Stimulated activated CD8-positive, alpha-beta memory T cell treated with anti-CD3 and anti-CD28 coated beads, Interleukin-2, amount 100 ng/mL, for 1 hour (primary cell): ENCODE measurements at places on chromosomes 1 and 21.

DNA sequence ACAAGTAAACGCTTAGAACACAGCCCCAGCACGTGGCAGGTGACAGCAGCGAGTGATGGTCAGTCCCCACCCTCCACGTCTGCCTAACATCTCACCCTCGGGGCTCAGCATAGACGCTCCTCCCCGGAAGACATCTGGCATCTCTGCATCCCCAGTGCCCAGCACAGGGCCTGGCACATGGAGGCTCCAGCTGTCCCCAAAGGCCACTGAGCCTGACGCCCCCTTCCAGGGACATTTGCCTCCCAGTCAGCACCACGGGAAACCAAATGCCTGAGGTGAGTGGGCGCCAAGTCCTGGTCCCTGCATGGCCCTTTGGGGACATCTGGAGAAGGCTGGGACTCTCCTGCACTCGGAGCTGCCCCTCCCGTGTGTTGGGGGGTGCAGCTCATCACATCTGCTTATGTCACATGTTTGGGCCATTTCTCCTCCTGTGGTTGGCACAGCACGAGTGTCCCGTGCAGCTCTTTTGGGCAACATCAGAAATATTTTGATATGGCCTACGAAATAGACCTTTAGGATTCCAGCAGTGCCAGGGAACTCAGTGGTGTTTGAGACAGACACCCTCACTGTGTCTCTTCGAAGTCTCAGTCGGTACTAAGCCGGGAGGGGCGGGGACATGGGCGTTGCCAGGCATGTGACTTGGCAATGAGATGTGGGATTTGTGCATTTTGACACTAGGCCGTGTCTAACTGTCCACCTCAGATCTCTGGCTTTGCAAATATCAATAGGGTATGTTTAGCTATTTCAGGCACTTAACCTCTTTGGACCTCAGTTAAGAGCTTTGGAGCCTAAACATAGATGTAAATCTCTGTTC is 315.0 kb downstream of the PTPRU start:
- no peak for DNase-seq

DNA sequence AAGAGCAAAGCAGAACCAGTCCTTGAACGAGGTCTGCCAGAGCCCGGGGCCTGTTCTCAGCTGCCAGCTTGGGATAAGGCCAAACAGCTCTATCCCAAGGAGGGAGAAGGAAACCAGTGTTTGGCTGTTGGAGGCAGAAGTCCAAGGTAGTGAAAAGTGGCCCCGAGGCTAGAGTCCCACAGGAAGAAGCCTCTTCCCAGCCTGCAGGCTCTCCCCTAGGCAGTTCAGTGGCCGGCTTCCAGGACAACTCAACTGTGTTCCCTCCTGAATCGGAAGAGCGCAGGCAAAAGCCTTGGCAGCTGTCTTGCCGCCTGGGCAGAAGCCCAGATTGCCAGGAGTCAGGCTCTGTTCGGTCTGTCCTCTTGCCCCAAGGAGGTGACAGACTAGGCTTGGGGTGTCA is 19.3 kb downstream of the QSOX1 start:
- DNase-seq: no peak

DNA sequence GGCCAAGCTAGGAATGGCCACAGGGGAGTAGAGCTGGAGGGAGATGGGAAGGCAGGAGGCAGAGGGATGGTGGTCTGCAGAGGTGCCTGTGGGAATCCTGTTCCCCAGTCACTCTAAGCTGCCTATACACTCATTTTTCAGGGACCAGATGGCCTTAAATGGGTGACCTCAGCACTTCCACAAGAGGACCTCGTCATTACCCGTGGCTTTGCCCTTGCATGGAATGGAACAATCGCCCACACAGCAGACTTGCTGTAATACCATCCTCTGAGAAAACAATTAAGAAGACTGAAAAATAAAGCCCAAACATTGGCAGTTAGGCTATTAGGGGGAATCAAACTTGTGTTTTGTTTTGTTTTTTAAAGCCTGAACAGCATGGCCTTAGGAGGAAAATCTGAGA is 12.9 kb upstream of the TNN start:
- DNase-seq: no peak

DNA sequence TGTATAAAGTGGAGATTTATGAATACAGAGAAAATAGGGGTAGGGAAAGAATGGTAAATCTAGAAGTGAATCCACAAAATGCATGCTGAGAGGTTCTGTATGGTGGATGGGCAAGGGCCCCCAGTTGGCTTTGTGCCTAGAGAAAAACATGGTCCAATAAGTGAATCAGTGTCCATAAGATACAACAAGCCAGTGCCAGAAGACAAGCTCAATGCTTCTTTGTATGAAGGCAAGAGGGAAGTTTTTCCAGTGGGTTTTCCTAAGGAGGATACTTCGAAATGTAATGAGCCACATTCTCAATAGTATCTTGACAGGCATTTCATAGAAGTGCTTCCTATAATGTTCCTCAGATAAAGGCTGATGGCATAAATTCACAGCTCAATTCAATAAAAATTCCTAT is 169.4 kb upstream of the HMCN1 start:
- no peak for DNase-seq

DNA sequence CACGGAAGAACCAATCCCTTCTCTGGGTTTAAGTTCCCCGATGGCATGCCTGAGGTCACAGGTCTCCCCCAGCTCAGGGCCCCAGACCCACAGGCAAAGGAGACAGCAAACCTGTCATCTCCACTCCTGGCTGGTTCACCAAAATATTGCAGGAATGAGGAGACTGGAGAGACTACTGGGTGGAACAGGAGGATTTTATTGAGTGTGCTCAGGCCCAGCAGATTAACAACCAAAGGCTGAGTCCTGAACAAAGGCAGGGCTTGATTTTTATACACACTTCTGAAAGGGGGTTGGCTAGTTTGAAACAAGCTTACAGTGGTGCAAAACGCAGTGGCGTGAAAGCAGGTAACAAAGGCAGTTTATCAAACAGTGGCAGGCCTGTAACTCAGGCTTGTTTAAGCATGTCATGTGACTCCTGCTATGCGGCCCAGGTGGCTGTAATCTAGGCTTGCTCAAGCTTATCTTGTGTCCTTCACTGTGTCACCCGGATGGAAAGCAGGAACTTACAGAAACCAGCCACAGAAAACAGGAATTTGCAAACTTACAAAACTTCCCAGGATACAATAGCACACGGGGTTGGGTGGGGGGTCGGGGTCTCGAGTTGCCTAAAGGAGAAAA is 27.4 kb upstream of the KCNJ15 start:
- DNase-seq: no peak

- no peak for DNase-seq
Measured at GRCh38 chr1:171126504-171126903, 35.8 kb downstream of the FMO3 start.

DNA sequence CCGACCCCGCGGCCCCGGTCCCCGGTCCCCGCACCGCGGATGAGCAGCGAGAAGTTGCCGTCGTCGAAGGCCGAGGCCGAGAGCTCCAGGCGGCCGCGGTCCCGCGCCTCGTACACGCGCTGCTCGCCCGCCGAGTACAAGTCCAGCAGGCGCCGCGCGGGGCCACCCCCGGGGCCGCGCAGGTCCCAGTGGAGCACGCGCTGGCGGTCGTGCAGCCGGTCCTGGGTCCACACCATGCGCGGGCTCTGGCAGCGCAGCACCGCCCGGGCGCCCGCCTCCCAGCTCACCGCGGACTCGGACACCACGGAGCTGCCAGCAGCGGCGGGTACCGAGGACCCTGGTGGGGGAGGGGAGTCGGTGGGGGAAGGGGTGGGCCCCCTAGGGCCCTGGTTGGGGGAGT is 2.9 kb downstream of the MXRA8 start:
- DNase-seq: no peak

GRCh38 chr1:173669491-173669941 is at the start of gene ANKRD45:
ANKRD45 (minus strand) TSS chr1:173669851; CDS start chr1:173659418, 10,433 bp downstream.
- DNase-seq: no peak

GRCh38 chr1:99659755-99660210 is 13.9 kb downstream of the PALMD start:
- no peak for DNase-seq

DNA sequence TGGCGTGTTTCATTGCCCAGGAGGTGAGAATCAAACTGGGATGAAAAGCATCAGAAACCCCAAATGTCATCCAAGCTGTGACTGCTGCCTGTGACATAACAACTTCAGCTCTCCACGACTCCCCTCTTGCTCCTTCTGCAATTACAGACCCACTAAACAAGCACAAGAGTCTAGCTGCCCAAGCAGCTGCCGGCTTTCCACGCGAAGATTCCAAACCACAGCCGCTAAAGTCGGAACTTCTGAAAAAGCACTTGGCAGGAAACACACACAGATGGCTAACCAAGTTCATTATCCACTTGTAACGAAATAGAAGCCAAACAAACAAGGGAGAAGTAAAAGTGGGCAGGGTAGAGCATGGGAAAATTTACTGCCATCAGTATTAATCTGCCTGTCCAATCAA is 198.1 kb downstream of the SLC35F3 start:
- DNase-seq: no peak

GRCh38 chr1:48242141-48242736 is 19.7 kb downstream of the SLC5A9 start:
- DNase-seq: no peak

GRCh38 chr1:31426249-31426922 is 13.4 kb downstream of the SERINC2 start:
- no peak for DNase-seq

GRCh38 chr1:63350320-63350719 is 17.1 kb upstream of the ALG6 start:
- no peak for DNase-seq

- no peak for DNase-seq
Measured at GRCh38 chr1:226643611-226644540, 95.2 kb downstream of the ITPKB start.

- no peak for DNase-seq
Measured at GRCh38 chr1:246583448-246584185, 17.4 kb downstream of the CNST start.
